Cardiac muscle cell (in vitro differentiated cells and primary cell): ENCODE measurements at places on chromosomes 5 and 9. TPM values are rescaled to one million over a fixed set of nuclear protein-coding genes. Genes with fewer than 3 reads are reported as not detected.

DNA sequence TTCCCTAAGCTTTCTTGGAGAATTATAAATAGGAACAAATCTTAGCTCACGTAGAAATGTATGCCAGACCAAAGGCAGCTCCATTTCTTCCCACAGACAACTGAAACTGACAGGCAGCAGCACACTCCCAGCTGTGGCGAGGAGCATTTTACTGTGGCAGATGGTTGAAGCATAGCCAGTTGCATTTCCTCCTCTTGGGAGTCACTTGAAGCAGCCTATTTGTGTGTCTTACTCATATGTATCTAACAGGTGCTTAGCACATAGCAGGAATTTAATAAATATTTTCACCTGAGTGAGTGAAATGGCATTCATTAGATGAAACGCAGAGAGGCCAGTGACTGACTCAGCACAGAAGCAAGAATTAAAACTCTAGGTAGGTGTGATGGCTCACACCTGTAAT is 12.3 kb upstream of the MTMR12 start:
- H3K27me3 ChIP-seq = no peaks in the 10 kb centered on the region
- H3K27ac ChIP-seq = no peak overlapping the region
- H3K4me1 ChIP-seq = no peaks in the 10 kb centered on the region

- no peaks in the 10 kb centered on the region for H3K36me3 ChIP-seq
- H3K27me3 ChIP-seq = no peaks in the 10 kb centered on the region
- no peak overlapping the region for H3K27ac ChIP-seq
- DNase-seq = peak; percentile 40
- H3K4me1 ChIP-seq = no peaks in the 10 kb centered on the region
- peak overlapping the region; percentile 93 for H3K4me3 ChIP-seq
Measured at GRCh38 chr5:53482717-53483638, 2.5 kb downstream of the FST start.

The CSF2 gene
- not detected in 2 replicates for total RNA-seq

- no peak overlapping the region for H3K4me3 ChIP-seq
- no peak overlapping the region for H3K27ac ChIP-seq
- H3K27me3 ChIP-seq = no peaks in the 10 kb centered on the region
- no peaks in the 10 kb centered on the region for H3K4me1 ChIP-seq
- DNase-seq = no peak
- H3K36me3 ChIP-seq = peaks cover 6% of the 10 kb centered on the region
Measured at GRCh38 chr5:131664929-131665328, 29.9 kb upstream of the RAPGEF6 start.

The C9orf153 gene
- 0.74 and 1.0 TPM in 2 replicates for total RNA-seq

The DENND1A gene
- total RNA-seq = 12.0 and 14.5 TPM in 2 replicates

- no peaks in the 10 kb centered on the region for H3K4me1 ChIP-seq
- no peak overlapping the region for H3K27ac ChIP-seq
- no peaks in the 10 kb centered on the region for H3K36me3 ChIP-seq
- H3K4me3 ChIP-seq = no peak overlapping the region
- H3K27me3 ChIP-seq = no peaks in the 10 kb centered on the region
Measured at GRCh38 chr9:19174127-19174912, 47.0 kb upstream of the PLIN2 start.

GRCh38 chr5:161134956-161135355 is 282.9 kb upstream of the ATP10B start:
- no peak for DNase-seq
- no peaks in the 10 kb centered on the region for H3K36me3 ChIP-seq
- no peak overlapping the region for H3K27ac ChIP-seq

DNA sequence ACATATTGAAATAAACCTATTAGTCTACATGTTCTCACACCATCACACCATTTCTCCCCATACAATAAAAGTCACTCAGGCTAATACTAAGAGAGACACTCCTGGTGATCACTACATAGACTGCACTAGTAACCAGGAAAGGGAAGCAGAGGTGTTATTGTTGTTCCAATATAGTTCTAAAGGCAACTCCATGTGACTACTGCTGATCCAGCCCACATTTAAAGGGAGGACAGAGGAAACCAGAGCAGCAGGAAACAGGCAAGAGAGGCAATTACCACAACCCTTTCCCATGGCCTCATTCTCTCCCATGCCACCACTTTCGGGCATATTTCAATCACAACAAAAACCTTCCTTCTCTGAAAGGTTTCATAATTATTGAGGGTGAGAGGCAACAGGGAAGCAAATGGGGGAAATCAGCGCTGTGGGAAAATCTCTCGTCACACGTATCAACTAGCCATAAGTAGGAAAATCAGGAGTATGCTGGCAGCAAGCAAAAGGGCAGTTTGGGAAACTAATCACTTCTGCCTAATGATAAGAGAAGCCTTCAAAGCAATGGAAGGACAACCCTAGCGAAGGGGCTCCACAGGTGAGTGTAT is 1.8 kb downstream of the UBAP2 start:
- H3K36me3 ChIP-seq = no peaks in the 10 kb centered on the region
- H3K4me1 ChIP-seq = peaks cover 15% of the 10 kb centered on the region
- no peak overlapping the region for H3K27ac ChIP-seq
- DNase-seq = no peak
- no peaks in the 10 kb centered on the region for H3K27me3 ChIP-seq

GRCh38 chr5:151737431-151737830 is 21.0 kb downstream of the ATOX1 start:
- H3K27ac ChIP-seq = no peak overlapping the region
- H3K36me3 ChIP-seq = no peaks in the 10 kb centered on the region
- DNase-seq = peak; percentile 52
- H3K4me3 ChIP-seq = no peak overlapping the region
- no peaks in the 10 kb centered on the region for H3K27me3 ChIP-seq
- peaks cover 8% of the 10 kb centered on the region for H3K4me1 ChIP-seq

DNA sequence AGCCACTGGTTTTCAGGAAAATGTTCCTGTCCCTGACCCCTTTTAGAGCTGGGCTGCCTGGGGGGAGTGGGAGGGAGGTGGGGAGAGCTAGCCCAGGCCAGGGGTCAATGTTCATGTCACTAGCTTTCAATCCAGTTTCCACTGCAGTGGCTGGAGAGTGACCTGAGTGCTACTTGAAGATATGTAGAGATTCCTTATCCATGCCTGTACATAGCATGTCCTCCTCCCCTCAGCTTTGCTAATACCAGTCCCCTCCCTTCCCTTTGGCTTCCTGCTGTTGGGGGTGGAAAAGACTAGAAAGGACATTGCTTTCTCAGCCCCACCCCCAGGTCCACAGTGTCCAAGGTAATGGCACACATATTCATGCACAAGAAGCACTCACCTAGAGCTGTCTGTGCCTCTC is 7.8 kb downstream of the DNAJB5 start:
- peak overlapping the region; percentile 80 for H3K27ac ChIP-seq
- peaks cover 6% of the 10 kb centered on the region for H3K36me3 ChIP-seq
- no peak for DNase-seq
- H3K4me1 ChIP-seq = peaks cover 52% of the 10 kb centered on the region
- no peak overlapping the region for H3K4me3 ChIP-seq
- H3K27me3 ChIP-seq = no peaks in the 10 kb centered on the region

- H3K27me3 ChIP-seq = peaks cover 6% of the 10 kb centered on the region
- no peak overlapping the region for H3K4me3 ChIP-seq
Measured at GRCh38 chr5:40227931-40228330, 451.8 kb upstream of the PTGER4 start.

The TMEM232 gene
- 2.9 and 7.0 TPM in 2 replicates for total RNA-seq

- no peaks in the 10 kb centered on the region for H3K27me3 ChIP-seq
- no peaks in the 10 kb centered on the region for H3K36me3 ChIP-seq
- peaks cover 12% of the 10 kb centered on the region for H3K4me1 ChIP-seq
Measured at GRCh38 chr9:123717581-123718175, 212.2 kb downstream of the DENND1A start.

The LCN1 gene
- not detected in 2 replicates for total RNA-seq

- DNase-seq = no peak
- H3K27me3 ChIP-seq = no peaks in the 10 kb centered on the region
- no peaks in the 10 kb centered on the region for H3K36me3 ChIP-seq
- H3K4me3 ChIP-seq = no peak overlapping the region
- H3K27ac ChIP-seq = no peak overlapping the region
- H3K4me1 ChIP-seq = peaks cover 13% of the 10 kb centered on the region
Measured at GRCh38 chr9:110089681-110090370, 118.1 kb downstream of the C9orf152 start.

- H3K27ac ChIP-seq = no peak overlapping the region
- peak; percentile 56 for DNase-seq
- H3K27me3 ChIP-seq = peaks cover 100% of the 10 kb centered on the region
- H3K4me3 ChIP-seq = peak overlapping the region; percentile 39
- no peaks in the 10 kb centered on the region for H3K36me3 ChIP-seq
- no peaks in the 10 kb centered on the region for H3K4me1 ChIP-seq
Measured at GRCh38 chr5:88674356-88675167, 208.4 kb downstream of the MEF2C start.

DNA sequence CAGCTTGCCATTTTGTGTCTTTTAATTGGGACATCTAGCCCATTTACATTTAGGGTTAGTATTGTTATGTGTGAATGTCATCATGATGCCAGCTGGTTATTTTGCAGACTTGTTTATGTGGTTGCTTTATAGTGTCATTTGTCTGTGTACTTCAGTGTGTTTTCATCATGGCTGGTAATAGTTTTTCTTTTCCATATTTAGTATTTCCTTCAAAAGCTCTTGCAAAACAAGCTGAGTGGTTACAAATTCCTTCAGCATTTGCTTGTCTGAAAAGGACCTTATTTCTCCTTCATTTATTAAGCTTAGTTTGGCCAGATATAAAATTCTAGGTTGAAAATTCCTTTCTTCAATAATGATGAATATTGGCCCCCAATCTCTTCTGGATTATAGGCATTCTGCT is 28.5 kb upstream of the TNFSF15 start:
- no peak overlapping the region for H3K4me3 ChIP-seq
- no peaks in the 10 kb centered on the region for H3K36me3 ChIP-seq
- no peak overlapping the region for H3K27ac ChIP-seq

The GALNT10 gene
- 7.4 and 8.2 TPM in 2 replicates for total RNA-seq

The AFAP1L1 gene
- 30.5 and 39.3 TPM in 2 replicates for total RNA-seq

- no peak overlapping the region for H3K4me3 ChIP-seq
- H3K4me1 ChIP-seq = no peaks in the 10 kb centered on the region
- H3K36me3 ChIP-seq = no peaks in the 10 kb centered on the region
- no peaks in the 10 kb centered on the region for H3K27me3 ChIP-seq
- DNase-seq = no peak
Measured at GRCh38 chr5:22835686-22836085, 17.5 kb downstream of the CDH12 start.

DNA sequence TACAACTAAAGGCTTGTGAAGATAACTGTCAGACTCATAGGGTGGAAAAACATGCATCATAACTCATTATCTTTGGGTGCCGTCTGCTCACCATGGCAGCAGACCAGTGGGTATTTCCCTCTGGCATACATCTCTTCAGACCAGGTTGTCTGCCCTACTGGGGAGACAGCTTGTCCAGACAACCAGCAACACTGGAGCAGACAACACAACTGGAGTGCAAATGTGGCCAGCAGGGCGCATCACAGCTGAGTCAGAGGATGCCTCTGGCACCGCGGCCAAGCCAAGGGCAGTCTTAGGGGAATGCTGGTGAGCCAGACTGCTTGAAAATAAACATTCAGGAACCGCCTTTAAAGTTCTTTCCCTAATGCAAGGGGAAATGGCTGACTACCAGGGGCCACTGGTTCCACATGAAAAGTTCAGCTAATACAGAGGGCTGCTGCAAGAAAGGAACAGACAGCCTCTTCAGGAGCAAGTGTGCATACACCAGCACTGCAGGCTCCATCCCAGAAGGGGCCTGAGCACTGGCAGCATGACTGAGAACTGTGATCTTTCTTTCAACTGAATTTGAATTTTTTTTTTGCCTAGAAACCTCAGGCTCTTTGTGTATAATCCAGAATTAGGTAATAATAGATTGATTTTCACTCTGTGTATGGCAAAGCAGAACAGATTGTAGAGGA is 77.3 kb downstream of the MAMDC2 start:
- peak; percentile 87 for DNase-seq
- H3K27me3 ChIP-seq = no peaks in the 10 kb centered on the region
- no peak overlapping the region for H3K4me3 ChIP-seq
- H3K36me3 ChIP-seq = no peaks in the 10 kb centered on the region
- no peaks in the 10 kb centered on the region for H3K4me1 ChIP-seq

- no peak overlapping the region for H3K4me3 ChIP-seq
- H3K27ac ChIP-seq = no peak overlapping the region
- H3K36me3 ChIP-seq = no peaks in the 10 kb centered on the region
- H3K4me1 ChIP-seq = no peaks in the 10 kb centered on the region
- H3K27me3 ChIP-seq = no peaks in the 10 kb centered on the region
Measured at GRCh38 chr9:4009006-4009511, 290.8 kb downstream of the GLIS3 start.

GRCh38 chr5:95032801-95033200 is 252.1 kb downstream of the MCTP1 start:
- no peak for DNase-seq
- H3K36me3 ChIP-seq = no peaks in the 10 kb centered on the region
- no peak overlapping the region for H3K27ac ChIP-seq
- H3K27me3 ChIP-seq = no peaks in the 10 kb centered on the region
- no peak overlapping the region for H3K4me3 ChIP-seq

The HTR1A gene
- not detected in 2 replicates for total RNA-seq

The KIF4B gene
- total RNA-seq = not detected in 2 replicates

DNA sequence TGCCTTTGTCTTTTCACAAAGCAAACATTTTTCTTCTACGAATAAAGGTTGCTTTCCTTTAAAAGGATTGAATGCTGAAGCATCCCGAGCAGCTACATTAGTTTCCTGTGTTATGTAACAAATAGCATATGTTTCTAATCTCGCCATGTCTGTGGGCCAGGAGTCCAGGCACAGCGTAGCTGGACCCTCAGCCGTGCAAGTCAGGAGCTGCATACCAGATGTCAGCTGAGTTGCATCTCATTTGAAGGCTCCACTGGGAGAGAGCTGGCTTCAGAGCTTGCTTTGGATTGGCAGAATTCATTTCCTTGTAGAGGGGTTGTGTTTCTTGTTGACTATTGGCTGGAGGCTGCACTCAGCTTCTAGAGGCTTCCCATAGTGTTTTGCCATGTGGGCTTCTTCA is 16.0 kb upstream of the GOLPH3 start:
- no peaks in the 10 kb centered on the region for H3K4me1 ChIP-seq
- no peak overlapping the region for H3K27ac ChIP-seq
- H3K27me3 ChIP-seq = no peaks in the 10 kb centered on the region
- no peaks in the 10 kb centered on the region for H3K36me3 ChIP-seq
- no peak overlapping the region for H3K4me3 ChIP-seq

DNA sequence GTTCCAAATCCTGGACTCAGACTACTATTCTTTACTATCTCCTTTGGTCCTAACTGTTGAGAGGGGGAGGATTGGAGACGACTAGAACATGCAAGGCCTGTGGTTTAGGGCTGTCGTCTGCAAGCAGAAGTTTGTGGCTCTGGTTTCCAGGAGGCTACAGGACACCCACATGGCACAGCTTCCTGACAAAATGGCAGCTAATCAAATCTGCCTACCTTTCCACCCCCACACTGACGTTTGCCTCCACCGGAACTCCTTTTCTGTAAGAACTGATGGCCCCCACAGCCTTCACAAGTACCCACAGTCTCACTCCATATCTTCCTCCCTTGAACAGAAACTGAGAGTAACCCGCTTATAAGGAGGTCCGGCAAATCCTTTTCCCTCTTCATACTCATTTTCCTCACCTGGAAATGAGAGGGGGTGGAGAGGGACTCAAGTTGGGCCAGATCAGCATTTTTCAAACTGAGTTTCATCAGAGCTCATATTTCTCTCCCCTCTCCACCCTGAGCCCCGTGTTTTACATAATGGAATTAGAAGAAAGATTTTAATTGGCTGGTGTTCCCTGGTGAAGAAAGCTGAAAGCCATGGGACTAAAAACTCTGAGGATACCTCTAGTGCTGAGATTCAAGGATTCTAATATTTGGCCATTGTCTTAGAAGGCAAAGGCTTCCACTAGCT is 5.2 kb downstream of the SLC31A2 start:
- H3K4me1 ChIP-seq = peaks cover 4% of the 10 kb centered on the region
- no peak for DNase-seq
- no peak overlapping the region for H3K27ac ChIP-seq
- no peaks in the 10 kb centered on the region for H3K36me3 ChIP-seq

The MARCHF6 gene
- 54.8 and 75.1 TPM in 2 replicates for total RNA-seq
